ENCODE measurements at places on chromosomes 11 and 22.

DNA sequence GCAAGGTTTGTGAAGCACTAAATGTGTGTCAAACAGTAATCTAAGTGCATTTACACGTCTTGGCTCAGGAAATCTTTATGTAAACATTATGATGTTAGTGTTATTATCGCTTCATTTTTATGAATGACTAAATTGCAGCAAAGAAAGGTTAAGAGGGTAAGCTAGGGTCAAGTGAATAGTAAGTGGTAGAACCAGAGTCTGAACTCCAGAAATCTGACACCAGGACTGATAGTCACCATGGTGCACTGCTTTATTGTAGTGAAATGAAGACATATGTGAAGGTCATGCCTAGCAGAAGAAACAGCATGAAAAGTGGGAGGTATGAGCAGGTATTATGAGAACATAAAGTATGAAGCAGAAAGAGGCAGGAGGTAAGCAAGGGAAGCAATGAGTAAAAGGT lies 368.7 kb upstream of the TENM4 start:
- no peak for DNase-seq

DNA sequence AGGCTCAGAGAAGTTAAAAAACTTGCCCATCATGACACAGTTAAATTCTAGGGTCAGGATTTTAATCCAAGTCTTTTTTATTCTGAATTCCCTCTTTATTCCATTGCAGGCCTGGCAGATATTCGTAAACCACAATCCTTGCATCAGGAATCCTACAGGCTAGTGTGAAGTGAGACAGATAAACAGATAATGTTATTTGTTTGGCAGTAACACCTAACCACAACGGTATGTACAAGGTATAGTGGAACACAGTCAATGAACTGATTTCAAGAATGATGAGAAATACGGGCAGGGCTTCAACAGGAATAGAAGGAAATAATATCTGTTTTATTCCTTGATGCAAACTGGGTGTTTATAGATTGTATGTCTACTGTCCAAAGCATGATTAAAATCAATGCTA lies 32.0 kb upstream of the NARS2 start:
- DNase-seq = no peak

DNA sequence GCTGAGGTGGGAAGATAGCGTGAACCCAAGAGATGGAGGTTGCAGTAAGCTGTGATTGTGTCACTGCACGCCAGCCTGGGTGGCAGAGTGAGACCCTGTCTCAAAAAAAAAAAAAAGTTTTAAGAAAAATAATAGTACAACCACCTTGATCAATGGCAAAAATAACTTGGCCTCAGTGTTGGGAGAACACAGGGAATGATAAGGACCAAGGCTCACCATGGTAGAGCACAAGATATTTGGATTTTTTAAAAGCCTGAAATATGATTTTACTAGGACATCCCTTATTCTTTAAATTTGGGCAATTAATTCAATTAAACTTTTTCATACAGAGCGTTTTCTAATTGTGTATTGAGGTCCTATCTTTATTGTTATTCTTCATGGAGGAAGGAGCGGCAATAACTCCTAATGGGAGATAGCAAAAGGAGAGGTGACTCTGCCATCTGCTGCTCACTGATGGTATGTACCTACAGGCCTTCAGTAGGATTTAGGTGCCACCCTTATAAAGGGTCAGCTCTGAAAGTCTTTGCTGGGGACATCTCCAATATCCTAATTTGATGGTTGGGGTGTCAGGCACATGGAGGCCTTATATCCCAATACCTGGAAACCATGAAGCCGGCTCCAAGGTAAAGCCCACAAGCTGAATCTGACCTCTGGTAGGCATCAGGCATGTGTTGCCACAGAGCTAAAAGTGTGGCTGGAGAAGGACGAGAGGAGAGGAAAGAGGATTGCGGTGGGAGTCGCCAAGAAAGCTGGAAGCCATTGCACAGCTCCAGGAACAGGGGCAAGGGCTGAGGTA lies 21.9 kb upstream of the POLD3 start:
- DNase-seq = peak; percentile 22

DNA sequence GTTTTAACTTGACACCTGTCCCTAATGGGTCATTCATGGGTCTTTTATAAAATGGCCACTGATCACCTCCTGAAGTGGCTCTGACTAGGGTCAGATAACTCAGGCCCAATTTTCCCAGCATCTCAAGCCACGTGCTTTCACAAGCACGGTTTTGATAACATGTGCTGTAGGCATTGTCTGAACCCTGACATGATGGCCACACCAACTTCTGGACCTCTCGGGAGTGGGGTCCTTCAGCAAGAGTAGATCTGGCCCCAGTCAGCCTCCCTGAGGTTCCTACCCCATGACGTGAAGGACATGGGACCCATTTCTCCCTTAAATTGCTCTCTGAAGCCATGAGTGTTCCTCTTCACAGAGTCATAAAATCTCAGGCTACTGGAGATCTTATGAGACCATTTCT lies 60.4 kb upstream of the CCND1 start:
- no peak for DNase-seq

DNA sequence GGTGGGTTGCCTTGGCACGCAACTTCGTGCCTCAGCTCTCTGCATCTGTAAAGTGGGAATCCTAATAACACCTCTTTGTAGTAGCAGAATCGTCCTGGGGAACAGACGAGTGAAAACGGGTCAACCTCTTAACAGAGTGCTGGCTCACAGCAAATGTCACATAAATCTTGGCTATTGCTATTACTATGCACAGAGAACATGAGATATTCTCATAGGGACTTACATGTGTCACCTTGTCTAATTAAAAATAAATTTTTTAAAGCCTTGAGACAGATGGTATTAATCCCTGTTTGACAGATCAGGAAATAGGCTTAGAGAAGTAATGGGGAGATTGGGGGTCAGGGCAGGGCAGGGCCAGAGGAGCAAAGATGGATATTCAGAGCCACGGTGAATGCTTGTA lies 44.3 kb upstream of the IGSF9B start:
- no peak for DNase-seq

DNA sequence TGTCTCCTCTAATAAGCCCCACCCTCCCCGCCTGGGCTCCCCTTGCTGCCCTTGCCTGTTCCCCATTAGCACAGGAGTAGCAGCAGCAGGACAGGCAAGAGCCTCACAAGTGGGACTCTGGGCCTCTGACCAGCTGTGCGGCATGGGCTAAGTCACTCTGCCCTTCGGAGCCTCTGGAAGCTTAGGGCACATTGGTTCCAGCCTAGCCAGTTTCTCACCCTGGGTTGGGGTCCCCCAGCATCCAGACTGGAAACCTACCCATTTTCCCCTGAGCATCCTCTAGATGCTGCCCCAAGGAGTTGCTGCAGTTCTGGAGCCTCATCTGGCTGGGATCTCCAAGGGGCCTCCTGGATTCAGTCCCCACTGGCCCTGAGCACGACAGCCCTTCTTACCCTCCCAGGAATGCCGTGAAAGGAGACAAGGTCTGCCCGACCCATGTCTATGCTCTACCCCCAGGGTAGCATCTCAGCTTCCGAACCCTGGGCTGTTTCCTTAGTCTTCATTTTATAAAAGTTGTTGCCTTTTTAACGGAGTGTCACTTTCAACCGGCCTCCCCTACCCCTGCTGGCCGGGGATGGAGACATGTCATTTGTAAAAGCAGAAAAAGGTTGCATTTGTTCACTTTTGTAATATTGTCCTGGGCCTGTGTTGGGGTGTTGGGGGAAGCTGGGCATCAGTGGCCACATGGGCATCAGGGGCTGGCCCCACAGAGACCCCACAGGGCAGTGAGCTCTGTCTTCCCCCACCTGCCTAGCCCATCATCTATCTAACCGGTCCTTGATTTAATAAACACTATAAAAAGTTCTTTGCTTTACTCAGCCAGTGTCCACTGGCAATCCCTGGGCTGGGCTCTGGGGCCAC lies 14.4 kb downstream of the TSKU start:
- DNase-seq = no peak

- DNase-seq = no peak
Measured at GRCh38 chr11:119970555-119971304, 167.2 kb downstream of the TRIM29 start.

DNA sequence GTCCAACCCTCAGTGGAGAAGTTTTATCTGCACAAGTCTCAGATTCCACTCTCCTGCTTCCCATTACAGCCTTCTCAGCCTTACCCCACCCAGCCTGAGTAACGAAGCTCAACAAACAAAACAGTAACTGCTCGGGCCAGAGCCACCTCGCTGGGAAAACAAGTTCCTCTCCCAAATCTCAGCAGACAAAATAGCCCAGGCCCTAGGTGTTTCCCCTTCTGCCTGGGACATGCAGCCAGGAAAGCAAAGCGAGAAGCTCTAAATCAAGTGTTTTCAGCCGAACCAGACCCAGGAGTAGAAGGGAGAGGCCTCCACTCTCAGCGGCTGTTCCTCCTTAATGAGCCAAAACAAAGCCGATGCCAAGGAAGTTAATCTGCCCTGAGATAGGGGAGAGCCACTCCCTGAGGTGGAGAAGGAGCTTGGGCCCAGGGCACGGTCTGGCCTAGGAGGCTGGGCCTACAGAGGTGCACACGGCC lies 44.0 kb downstream of the LIF start:
- DNase-seq = no peak

DNA sequence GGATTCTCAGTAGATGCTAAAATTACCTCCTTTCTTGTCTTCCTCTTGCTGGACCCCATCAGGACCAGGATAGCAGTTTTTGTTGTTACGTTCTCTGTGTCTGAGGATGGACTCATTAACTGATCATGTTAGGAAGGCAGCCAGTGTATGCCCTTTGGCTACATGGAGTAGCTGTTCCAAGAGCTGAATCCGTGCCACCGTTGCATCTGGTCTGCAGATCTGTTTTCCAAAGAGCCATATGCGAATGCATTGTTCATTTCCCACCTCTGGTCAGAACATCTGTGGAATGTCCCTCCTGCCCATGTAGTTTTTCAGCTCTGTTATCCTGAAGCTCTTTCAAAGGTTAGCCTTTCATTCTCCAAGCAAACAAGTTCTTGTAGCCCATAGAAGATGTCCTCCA lies 188.4 kb downstream of the SPON1 start:
- no peak for DNase-seq

GRCh38 chr11:47403135-47403534 lies 5.3 kb upstream of the SLC39A13 start:
- DNase-seq = no peak

GRCh38 chr22:44876921-44877320 lies 124.5 kb downstream of the ARHGAP8 start:
- DNase-seq = no peak

DNA sequence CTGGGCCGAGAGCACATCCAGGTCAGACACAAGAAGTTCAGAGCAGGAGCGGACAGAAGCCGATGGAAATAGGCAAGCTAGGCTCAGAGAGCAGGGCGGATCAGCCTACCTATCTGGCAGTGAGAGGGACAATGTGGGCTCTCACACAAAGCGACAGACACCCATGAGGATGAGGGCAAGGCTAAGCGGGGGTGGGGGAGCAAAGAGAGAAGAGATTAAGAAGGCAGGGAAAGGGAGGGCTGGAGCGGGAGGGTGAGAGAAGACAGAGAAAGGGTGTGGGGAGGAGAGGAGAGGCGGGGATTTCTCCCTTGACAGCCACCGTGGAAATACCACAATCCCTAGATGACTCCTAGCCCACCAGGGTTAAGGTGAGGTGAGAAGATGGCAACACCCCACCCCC lies 57.9 kb downstream of the BUD13 start:
- no peak for DNase-seq

- DNase-seq = no peak
Measured at GRCh38 chr22:38411016-38411415, 44.0 kb downstream of the KCNJ4 start.

DNA sequence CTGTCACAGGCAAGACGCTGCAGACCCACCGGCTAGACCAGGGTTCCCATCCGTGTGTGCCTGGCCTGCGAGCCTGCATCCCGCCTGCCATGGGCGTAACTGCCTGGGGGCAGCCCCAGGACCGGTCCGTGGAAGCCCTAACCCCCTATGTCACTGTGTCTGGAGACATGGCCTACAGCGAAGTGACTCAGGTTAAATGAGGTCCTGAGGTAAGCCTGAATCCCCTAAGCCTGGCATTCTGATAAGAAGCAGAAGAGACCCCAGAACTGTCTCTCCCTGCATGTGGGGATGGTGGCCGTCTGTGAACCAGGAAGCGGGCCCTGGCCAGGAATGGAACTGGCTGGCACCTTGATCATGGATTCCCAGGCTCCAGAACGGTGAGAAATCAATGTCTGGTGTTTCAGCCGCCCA lies 570.1 kb downstream of the BRD1 start:
- DNase-seq = no peak

GRCh38 chr11:111089759-111090158 lies 155.8 kb upstream of the POU2AF2 start:
- DNase-seq = no peak

DNA sequence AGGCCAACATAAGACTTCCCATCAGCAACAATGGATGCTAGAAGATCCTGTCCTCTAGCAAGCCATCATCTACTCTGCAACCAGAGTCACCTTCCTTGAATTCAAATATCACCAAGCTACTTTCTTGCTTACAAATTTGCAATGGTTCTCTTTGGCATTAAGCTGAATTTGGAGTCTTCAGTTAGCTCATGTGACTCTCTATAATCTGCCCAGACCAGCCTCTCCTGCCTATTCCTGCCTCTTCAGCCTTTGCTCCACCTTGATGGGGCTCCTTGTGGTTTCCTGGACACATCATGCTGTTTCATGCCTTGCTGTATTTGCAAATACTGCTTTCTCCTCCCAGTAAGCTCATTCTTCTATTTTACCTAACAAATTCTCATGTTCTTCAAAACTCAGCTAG lies 82.3 kb downstream of the RASSF10 start:
- DNase-seq = no peak

DNA sequence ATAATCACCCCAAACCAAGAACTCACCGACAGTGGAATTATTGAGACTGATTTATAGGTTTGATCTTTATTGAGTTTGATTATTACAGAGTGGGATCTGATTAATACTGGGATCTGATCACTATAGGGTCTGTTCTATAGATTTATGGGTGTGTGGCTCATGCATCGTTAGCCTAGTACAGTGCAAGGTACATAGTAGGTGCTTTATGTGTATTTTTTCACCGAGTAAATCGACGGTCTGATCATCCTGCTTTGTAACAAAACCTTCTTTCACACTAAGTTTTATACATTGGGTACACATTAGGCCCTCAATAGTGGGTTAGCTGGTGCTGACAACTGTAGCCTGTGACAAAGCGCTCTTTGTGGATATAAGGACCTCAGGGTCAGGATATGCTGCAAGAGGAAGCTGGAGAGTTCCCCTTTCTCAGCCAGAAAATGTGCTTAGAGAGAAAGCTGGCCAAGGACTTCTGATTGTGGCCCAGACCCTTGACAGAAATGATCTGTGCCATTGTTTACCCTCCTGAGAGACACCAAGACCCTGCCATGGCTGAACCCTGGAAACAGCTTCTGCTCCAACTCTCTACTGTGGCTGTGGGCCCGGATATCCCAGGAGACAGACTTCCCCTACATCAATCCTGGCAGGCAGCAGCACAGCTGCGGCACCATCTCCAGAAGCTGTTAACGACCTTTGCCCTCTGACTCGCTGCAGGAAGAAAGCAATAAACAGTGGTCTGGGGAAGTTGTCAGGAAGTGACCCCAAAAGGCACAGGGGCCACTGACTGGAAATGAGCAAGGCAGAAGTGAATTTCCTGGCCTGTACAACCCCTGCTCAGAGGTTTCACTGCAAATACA lies 16.1 kb upstream of the TPP1 start:
- DNase-seq = no peak

DNA sequence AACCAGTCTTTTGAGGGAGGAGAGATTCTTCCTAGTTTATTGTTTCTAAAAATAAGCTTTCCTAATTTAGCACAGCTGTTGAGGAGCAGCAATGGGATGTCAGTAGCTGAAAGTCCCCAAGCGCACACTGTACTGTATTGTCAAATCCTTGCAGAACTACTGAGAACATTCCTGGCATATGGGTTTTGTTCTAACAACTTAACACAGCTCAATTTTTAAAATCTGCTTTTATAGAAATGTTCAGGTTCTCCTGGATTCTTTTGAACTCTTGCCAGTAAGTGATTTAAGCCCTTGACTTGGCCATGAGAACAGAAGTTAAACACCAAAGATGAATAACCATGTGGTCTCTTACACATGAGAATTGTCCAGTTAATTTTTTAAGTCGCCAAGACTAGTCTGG lies 218.6 kb downstream of the FAT3 start:
- DNase-seq = no peak

Measured in non-pigmented ciliary epithelial cell (primary cell).